Stimulated activated CD8-positive, alpha-beta memory T cell treated with anti-CD3 and anti-CD28 coated beads, Interleukin-7, amount 100 ng/mL, for 1 hour (primary cell): ENCODE measurements at places on chromosomes 1 and 21.

- DNase-seq, result no peak
Measured at GRCh38 chr1:84171481-84171880, 27.4 kb downstream of the PRKACB start.

DNA sequence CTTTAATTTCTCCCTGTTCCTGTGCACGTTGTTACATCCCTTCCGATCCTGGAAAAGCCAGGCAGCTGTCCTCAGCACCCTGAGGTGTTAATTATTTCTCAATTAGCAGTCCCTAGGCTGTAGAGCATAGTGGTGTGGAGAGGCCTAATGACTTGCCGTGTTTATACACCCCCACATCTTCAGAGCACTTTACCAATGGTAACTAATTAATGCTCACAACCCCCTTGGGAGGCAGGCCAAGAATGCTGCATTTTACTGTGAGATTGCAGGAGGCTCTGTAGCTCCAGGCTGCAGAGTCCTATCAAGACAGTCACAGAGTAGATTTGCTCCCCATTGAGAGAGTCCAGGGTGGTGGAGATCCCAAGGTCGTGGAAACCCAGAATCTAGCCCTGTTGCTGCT lies 2.4 kb upstream of the PARS2 start:
- no peak for DNase-seq

- DNase-seq, result no peak
Measured at GRCh38 chr1:106063510-106063909, 993.0 kb upstream of the PRMT6 start.

- DNase-seq, result no peak
Measured at GRCh38 chr1:216310776-216311175, 112.5 kb downstream of the USH2A start.

DNA sequence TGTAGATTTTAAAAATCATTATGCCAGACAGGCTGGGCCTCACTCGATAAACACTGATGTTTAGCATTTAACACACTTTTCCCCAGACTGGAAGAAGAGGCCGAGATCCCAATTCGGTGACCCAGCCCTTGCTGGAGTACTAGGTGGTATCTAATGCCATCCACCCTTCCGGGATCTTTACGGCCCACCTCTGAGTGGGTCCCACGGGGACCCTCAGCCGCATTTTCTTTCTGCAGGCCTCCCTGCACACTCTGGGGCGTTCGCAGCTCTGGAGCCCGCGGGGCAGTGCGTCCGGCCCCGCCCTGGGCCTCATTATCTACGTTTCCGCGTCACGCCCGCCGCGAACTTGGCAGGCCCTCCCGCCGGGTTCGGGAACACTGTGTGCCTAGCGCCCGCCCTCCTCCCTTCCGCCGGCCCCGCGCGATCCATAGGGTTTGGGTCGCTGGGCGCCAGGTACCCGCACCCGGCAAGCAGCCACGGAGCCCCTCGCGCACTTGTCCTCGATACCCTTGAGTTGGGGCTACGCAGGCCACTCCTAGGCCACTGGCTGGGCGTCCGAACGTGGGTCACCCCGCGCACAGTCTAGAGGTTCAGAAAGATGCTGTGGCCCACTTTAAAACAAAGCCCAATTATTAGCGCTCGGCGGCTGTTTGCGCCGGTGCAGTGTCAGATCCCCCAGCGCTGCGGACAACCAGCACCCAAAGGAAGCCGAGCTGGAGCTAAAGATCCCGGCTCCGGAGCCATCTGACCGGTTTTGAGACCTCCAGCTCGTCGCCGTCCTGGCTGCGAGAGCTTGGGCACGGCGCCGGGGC lies 950 bp upstream of the EVA1C start:
- no peak for DNase-seq

DNA sequence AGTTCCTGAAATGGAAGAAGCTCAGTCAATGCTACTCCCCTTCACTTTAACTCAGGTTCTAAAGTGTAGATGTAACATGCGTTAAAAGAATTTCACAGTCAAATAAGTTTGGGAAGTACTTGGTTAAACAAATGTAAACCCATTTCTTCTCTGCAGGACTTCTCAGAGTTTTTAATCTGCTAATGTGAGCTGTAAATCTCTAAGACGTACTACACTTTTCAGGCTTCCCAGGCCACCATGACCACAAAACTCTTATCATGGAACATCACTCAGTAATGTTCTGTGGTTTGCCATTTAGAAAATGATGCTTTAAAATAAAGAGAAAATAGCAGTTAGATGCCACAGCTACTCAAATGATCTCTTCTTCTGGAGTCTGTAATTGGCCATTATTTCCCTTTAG lies 104.3 kb downstream of the HHIPL2 start:
- no peak for DNase-seq

DNA sequence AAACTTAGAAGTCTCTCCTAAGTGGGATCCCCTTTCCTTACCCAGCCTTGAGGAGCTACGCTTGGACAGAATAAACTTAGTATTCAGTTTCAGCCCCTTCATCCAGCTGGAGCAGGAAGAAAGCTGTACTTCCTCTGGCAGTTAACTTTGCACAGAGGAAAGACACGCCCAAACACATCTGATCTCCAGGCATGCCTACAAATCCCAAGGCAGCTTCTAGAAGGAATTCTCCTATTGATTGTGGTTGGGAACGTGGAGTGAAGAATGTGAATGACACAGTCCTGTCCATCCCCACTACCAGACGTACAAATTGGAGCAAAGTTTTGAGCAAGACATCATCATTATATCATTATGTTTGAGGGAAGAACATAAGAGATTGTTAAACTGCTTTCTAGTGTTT lies 6.6 kb upstream of the AK4 start:
- DNase-seq, result no peak

DNA sequence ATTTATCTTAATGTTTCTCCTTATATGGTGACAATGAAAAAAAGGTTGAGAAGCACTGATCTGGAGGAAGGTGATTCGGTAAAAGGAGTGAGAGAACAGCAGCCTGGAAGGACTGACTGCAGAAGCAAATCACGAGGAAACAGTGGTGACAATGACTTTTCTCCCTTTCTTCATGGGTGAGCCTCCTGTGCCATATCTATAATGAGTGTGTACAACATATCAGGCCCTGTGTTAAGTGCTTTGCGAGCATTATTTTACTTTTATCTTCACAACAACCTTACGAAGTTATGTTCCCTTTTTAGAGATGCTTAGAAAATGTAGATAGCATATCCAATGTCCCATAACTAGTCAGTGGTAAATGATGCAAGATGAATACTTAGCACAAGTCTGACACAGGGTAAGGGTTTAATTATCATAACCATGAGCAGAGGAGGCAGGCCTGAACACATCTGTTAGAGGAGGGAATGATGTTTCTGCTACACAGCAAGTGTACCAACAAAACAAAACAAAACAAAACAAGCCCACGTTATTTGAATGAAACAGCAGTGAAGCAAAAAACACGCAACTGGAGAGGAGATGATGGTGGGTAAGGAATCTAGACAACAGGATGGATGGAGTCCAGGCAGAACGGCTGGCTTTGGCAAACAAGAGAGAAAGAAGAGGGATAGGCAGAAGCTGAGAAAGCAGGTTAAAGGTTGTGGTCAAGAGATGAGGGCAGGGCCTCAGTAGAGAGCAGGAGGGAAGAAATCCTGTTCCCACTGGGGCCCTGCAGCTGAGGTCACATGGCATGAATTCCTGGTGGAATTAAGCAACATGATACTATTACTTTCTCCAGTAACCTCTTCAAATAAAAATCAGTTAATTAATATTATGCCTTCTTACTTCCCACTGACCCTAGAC lies 29.6 kb downstream of the GNG12 start:
- DNase-seq, result no peak

- no peak for DNase-seq
Measured at GRCh38 chr1:17319561-17320350, 11.8 kb downstream of the PADI4 start.

DNA sequence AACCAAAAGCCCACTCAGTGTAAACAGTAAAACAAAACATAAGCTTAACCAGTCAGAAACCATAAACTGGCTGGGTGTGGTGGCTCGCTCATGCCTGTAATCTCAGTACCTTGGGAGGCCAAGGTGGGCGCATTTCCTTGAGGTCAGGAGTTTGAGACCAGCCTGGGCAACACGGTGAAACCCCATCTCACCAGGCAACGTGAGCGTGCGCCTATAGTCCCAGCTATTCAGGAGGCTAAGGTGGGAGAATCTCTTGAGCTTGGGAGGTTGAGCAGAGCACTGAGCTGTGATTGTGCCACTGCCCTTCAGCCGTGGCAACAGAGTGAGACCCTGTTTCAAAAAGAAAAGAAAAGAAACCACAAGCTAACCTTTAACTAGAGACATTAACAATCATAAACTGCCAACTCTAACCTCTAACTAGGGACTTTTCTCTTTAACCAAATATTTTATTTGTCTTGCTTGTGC lies 13.1 kb upstream of the PRRC2C start:
- DNase-seq, result no peak

DNA sequence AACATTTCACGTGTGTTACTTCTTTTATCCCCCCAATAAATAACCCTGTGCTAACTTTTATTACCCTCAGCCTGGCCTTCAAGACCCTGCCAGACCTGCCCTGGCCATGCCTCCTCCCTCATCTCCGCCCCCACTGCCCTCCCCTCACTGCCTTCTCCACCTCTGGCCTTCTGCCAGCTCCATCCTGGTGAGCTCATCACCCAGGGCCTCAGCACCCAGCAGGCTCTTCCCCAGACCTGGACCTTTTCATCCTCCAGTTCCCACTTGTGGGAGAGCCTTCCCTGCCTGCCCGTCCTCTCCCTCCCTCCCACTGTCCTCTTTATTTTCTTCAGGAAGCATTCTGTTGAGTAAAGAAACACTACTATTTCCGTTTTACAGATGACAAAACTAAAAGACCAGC lies 72.0 kb downstream of the SLC66A1 start:
- no peak for DNase-seq

- no peak for DNase-seq
Measured at GRCh38 chr1:218266356-218266755, 18.7 kb upstream of the RRP15 start.

- no peak for DNase-seq
Measured at GRCh38 chr1:239677362-239677761, 291.0 kb downstream of the CHRM3 start.

DNA sequence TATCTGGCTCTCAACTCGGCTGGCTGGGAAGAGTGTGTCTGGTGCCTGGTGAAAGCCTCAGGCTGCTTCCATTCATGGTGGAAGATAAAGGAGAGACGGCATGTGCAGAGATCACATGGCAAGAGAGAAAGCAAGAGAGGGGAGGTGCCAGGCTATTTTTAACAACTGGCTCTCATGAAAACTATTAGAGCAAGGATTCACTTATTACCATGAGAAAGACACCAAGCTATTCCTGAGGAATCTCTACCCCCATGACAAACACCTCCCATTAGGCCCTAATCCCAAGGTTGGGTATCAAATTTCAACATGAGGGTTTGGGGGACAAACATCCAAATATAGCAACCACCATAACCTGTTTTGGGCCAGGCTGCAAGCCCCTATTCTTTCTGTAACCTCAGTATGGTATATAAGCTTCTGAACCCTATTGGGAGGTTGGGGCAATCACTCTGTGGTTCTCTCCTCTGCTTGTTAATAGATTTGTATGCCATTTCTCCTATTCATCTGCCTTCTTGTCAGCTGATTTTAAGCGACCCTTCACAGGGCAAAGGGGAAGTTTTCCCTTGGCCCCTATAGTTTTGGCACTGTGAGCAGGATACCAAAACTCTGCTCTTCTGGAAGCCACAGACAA lies 179.0 kb upstream of the TNR start:
- no peak for DNase-seq

DNA sequence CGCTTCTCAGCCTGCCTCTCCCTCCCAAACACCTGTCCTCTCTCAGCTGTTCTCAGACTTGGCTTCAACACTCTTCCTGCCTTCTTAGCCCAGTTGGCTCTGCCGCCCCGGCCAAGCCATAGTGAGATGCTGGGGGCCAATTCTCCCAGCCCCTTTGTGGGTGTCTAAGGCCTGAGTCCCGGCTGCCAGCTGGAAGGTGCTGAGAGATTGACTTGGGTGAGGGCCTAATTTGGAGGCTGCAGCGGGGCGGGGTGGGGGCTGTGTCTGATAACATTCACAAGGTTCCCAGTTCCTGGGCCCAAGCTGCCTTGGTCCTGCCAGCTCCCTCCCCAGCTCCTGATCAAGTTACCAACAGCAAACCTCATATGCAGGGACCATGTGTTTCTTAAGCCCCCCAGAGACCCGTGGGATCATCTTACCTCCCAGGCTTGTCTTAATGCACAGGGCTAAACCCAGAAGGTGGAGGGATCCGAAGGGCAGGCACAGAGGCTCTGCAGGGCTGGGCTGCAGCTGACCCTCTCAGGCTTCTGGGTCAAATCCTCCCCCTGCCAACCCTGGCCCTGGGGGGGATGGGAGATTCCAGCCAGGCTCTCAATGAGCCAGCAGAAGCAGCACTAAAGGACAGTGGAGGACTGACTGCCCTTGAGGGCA lies 9.8 kb downstream of the INKA2 start:
- DNase-seq, result no peak

DNA sequence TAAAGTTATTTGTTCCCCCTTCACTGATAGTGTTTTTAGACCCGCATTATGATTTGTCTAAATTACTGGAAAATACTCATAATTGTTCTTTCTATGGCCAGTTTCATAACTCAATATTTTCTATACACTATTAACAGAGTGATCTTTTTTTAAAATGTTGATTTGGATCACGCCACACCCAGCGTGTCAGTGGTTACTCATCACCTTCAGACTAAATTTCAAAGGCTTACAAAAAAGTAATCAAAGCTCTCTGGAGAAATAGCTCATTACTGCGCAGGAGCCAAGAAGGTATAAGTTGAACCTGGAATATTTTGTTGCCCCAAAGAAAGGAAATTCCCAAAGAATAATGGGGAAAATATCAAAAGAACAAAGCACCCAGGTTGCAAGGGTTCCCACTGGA lies 104.9 kb downstream of the EVI5 start:
- no peak for DNase-seq

DNA sequence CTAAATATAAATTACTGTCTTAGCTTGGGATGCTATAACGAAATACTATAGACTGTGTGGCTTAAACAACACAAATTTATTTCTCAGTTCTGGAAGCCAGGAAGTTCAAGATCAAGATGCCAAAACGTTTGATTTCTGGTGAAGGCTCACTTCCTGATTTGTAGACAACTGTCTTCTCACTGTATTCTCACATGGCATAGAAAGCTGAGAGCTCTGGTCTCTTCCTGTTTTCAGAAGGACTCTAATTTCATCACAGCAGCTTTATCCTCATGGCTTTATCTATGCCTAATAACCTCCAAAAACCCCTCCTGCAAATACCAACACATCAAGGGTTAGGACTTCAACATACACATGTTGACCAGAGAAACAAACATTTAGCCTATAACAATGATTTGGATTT lies 1795.5 kb downstream of the MRPL39 start:
- no peak for DNase-seq

DNA sequence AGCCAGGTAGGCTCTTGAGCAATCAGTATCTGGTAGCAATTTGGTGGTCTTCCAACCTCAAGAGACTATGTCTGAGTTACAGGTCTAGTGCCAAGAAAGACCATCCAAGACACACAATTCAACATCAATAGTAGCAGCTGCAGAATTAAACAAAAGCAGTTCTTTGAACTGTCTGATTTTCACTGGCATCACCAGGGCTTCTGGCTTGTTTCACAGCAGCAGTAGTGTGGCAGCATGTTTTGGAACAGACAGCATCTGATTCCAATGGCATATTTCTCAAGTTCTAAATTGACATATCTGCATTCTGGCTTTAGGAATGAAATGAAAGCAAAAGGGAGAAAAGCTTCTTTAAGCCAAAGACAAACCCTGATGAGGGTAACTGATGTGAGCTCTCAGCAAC lies 334.7 kb upstream of the PRMT6 start:
- no peak for DNase-seq
